Progenitor cell of endocrine pancreas (in vitro differentiated cells): ENCODE measurements at places on chromosomes 12 and 14. TPM values are rescaled to one million over a fixed set of nuclear protein-coding genes. Genes with fewer than 3 reads are reported as not detected.
A peak's percentile ranks its signal among the peaks of the same experiment; 100 is the strongest.

GRCh38 chr14:76696361-76696760 lies 64.9 kb upstream of the VASH1 start:
- no peak for DNase-seq

GRCh38 chr12:117595751-117596150 lies 234.3 kb upstream of the NOS1 start:
- DNase-seq, result no peak

- no peak for DNase-seq
These were observed 50.0 kb downstream of the KDM2B start for GRCh38 chr12:121530600-121531355.

DNA sequence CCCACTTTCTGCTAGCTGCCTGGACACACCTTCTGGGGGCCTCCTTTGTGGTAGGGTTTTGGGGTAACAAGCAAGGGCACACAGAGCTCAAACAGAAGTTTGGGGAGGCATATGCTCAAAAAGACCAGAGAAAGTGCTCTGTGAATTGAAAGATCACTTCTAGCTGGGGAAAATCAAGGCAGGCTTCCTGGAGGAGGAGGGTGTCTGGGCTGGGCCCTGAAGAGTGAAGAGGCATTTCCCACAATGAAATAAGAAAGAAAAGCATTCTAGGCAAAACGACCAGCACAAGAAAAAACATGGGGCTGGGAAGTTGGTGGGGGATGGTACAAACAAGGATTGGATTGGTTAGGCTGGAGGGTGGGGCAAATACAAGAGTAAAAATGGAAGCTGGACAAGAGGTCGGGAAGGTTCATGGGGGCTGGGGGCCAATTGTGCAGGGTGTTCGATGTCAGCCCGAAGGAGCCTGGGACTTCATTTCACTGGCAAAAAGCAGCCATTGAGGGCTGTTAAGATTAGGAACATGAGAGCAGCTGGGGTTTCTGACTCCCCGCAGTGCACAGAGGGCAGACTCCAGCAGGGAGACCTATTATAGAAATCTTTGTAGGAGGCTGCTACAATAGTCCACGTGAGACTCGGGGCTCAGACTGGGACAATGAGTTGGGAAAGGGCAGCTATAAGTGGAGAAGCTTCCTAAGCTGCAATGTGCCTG lies 51.5 kb upstream of the CMKLR1 start:
- no peak for DNase-seq

- no peak for DNase-seq
These were observed 130.1 kb downstream of the SLC41A2 start for GRCh38 chr12:104828015-104828414.

GRCh38 chr14:88272390-88273269 lies 50.4 kb downstream of the KCNK10 start:
- DNase-seq, result no peak

- DNase-seq, result no peak
These were observed 22.8 kb upstream of the RPLP0 start for GRCh38 chr12:120223458-120224303.

GRCh38 chr12:92070054-92070863 lies 75.4 kb downstream of the BTG1 start:
- DNase-seq, result no peak

PTGES3 gene
- 231 and 234 TPM in 2 replicates for total RNA-seq

GRCh38 chr12:94149781-94150239 lies 1.4 kb downstream of the PLXNC1 start:
- peak; percentile 20 for DNase-seq

GRCh38 chr14:100555436-100556139 lies 31.6 kb downstream of the BEGAIN start:
- no peak for DNase-seq

DNA sequence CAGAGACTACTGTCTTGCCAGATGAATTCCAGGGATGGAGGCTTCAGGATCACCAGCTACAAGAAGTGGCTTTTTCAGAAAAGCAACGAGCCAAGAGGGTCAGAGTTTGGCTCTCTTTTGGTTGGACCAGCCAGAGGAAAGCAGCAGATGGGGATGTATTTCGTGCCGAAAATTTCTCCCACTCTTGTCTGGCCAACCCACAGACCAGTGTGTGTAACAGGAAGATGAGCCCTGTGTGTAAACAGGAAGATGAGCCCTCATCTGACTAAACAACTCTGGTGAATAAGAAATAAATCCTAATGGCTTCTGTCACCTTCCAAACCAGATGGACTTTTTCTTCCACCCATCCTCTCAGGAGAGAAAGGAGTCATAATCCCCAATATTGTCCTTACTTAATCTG lies 13.1 kb downstream of the GPR68 start:
- DNase-seq, result no peak

- DNase-seq, result no peak
These were observed 54.9 kb upstream of the DIO3 start for GRCh38 chr14:101506211-101506925.

TAS2R31 gene
- 8.6 and 10.3 TPM in 2 replicates for total RNA-seq

DNA sequence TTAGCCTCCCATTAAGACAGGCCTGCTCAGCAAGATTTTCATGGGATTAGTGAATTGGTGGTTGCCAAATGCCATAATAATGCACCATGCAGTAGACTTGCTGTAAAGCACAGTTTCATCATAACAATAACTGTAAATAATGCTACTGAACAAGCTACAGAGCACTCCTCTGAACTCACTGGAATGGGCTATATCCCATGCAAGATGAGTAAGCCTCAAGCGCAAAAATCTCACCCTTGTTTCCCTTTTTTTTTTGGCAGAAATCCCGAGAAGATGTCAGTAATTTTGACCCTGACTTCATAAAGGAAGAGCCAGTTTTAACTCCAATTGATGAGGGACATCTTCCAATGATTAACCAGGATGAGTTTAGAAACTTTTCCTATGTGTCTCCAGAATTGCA lies 145.9 kb upstream of the HIF1A start:
- DNase-seq, result no peak
